HuH-7 (cell line): ENCODE measurements at places on chromosomes 7 and 10.

DNA sequence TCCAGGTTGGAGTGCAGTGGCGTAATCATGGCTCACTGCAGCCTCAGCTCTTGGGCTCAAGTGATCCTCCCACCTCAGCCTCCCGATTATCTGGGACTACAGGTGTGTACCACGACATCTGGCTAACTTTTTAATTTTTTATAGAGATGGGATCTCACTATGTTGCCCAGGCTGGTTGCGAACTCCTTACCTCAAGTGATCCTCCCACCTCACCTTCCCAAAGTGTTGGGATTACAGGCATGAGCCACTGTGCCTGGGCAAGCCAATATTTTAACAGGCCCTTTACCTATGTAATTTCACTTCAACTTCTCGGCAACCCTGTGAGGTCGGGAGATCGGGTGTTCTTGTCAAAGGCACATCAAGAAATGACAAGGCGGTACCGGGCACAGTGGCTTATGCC lies 146.3 kb downstream of the CUX1 start:
- no peak for DNase-seq

DNA sequence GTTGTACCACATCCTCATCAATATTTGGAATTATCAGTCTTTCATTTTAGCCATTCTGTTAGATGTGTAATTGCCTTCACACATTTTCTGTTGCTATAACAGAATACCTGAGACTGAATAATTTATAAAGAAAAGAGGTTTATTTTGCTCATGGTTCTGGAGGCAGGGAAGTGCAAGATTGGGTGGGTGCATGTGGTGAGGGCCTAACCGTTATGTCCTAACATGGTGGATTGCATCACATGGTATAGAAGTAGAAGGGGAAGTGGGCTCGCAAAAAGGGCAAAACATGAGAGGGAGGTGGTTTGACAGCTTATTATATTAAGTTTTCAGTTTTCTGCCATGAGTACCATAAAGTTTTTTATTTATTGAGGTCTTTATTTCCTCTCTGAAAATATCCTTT lies 452.0 kb downstream of the ARL4A start:
- no peak for DNase-seq

DNA sequence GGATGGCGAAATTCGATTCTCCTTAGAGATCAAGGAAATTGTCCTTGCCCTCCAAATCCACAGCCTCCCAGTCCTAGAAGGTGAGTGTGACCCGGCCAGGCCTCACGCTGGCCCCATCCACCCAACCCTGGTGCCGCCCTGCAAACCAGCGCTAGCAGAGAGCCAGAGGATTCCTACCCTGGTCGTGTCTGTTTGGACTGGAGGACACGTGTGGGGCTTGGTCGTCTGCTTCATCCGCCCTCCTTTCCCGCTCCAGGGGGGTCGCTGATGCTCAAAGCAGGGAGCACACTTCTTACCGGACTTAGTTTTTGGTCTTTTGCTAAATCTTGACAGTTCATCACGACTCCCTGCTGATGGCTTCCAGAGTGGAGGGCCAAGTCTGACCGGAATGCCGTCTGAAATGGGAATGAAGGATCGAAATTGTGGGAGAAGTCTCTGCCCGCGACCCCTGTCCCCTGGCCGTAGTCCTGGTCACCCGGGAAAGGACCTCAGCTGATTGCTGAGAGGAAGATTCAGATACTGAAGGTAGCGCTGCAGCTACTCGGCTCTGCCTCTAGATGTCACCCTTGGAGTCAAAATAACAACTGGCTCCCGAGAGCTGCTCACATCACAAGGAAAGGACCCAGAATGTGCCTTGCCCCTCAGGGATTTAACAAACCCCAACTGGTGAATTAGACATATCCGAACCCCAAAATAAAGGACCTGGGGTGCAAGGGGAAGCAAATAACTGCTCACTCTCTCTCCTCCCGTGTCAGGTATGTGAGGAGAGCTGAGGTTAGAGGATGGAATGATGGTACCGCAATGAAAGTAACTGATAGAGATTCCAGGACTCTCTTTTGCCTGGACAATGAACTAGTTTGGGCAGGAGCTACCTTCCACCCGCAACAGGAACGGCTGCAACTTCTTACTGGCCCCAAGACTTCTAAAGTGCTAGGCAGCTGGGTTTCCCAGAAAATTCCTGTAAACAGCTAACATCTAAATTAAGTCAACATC lies 23.5 kb upstream of the ORC5 start:
- peak; percentile 60 for DNase-seq

DNA sequence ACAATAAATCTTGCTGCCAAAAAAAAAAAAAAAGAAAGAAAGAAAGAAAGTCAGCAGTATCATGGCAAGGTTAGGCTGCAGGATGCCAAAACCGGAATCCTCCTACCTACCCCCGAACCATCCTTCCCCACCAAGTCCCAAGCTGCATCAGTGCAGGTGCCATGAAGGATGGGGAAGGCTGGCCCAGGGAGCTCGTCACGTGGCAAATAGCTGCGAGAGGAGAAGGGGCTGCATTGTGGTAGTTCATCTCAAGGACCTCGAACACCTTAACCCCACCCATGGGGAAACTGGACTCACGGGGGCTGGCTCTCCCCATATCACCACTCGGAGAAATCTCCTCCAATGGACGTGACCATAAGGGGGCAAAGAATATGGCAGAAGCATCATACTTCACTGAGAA lies 86.2 kb downstream of the TACC2 start:
- no peak for DNase-seq

DNA sequence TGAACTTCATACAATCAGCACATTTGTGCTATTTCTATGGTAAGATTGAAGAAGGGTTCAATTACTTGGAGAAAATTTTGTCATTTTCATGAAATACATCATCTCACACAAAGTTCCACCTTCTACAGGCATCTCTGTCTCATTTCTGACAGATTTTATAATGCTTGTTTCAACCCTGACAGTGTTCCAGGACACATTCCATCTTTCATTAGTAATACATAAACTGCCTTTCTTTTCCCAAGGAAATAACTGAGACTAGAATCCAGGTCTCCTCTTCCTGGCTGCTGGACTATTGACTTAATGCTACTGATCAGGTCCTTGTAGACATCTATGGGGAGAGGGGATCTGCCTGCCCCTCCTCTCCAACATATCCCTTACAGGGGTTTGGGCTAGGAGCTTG lies 70.1 kb upstream of the PLPP4 start:
- no peak for DNase-seq
